ENCODE measurements at places on chromosomes 11 and 22.
A peak's percentile ranks its signal among the peaks of the same experiment; 100 is the strongest.

DNA sequence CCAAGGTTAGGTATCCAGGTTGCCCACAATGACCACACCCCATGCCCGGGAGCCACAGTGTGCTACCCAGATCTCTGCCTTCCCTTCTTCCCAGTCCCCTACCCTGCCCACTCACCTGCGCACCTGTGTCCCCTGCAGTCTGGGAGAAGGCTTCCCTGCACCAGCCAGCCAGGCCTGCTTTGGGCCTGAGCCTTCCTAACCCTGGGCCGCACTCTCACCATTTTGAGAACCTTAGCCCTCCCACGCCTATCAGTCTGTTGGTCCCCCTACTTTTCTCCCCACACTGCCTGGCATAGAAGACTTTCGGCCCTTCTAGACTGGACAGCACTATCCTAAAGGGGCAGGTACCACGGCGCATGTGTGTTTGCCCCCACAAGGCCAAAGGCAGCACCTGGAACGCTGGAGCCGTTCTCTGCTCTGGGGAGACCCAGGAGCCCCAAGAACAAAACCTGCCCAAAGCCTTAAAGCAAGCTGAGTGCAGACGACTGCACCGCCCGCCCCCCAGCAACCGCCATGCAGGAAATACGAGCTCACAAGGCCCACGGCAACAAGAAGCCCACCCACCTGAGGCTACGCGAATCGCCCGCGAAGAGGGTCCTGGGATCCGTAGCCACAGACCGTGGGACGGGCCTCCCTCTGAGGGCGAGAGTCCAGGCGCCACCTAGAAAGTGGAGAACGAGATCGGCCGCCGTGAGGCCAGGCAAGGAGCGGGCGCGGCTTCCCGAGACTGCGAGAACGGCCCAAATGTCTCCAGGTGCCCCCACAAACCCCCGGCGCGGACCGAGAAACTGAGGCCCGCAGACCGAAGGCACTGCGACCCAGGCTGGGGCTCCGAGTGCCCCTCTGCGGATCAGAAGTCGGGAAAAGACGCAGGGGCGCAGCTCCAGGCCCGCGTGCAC, 546 bp downstream of the GNB1L start:
- no peak for DNase-seq

DNA sequence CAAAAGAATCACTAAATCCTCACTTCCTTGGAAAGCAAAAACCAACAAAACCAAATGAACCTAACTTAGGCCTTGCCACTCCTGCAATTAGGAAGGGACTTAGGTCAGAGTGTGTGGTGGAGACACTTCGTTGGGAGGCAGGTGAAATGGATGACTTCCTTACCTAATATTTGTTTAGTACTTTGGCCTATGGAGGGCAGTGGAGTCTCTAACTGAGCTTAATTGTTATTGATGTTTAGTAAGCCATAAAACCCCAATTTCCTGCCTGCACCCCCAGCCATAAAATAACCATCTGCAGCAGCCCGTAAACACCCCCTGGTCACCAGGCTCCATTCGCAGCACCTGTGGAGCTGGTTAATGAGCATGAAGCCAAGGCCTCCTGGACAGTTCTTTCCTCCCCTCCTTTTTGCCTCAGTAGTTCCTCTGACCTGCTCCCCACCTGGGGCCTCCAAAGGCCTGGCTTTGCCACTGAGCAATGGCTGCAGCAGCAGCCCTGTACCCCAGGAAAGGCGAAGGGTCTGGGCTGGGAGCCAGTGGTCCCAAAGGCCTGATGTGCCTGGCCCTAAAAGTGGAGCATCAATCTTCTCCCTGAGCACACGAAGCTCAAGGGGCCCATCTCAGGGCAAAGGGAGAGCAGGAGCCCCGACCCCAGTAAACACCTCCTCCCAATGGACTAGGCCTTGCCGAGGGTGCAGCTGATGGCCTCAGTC, 15.6 kb upstream of the SYT13 start:
- no peak for DNase-seq

DNA sequence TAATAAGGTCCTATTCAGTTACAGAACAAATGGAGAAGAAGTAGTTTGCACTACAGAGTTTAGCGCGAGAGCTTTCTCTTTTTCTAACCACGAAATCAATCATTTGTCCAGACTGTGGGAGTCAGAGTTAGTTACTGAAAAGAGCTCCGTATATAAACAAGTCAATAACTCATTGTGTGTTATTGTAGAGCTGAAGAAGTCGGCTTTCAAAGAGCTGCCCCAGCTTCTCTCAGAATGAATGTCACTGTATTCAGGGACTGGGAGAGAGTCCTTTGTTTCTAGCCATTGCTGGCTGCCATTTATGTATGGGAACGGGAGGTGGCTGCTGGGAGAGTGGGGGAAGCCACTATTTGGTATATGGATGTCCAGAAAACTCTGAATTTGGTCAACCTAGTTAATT, 227.8 kb downstream of the DCDC1 start:
- DNase-seq = no peak

GRCh38 chr22:31917227-31917921, 27.0 kb upstream of the YWHAH start:
- no peak for DNase-seq

- DNase-seq = no peak
These were observed 152.8 kb downstream of the CHST1 start for GRCh38 chr11:45512471-45513148.

DNA sequence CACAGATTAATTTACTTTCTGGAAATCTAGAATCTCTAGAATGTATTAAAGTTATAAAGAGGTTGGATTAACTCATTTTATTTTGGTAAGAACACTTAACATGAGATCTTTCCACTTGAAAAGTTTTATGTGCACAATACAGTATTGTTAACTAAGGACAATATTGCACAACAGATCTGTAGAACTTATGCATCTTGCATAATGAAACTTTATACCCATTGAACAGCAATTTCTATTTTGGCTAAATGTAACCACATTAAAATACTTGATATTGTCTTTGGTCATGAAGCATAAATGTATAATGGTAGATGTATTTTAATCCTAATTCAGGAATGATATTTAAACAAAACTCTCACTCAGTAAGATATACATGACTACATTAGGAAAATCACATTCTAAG, 203.8 kb downstream of the SNX19 start:
- no peak for DNase-seq

GRCh38 chr11:57160665-57161064, 21.1 kb upstream of the LRRC55 start:
- DNase-seq = no peak

DNA sequence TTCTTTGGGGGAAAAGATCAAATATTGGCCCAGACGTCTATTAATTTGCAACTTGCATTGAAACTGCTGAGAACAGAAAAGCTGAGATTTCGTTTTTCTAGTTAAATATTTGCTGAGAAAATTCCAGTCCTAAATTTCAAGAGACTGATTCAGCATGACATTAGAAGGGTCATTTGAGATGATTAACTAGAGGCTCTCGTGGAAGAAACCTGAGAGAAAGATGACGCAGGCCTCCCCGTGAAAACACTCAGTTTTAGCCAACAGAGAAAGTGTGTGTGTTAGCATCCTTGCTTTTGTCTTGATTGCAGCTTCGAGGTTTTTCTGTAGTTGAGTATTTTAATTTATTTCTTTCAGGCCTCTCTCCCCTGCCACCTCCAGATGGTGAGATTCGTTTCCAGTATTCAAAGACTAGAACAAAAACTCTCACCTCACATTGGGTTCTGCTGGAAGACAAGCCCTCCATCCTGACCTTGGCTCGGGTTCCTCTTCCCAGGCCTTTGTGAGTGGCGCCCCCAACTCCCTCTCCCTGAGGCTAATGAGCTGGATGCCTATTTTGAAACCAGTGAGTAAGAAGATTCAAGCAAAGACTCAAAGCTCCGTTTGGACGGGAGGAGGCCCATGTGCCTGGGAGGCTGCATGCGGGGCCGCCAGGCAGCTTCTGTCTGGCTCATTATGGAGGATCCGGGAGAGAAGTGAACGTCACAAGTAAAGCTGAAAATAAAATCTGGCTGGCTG, 52.4 kb downstream of the CELSR1 start:
- DNase-seq = no peak

- peak; percentile 25 for DNase-seq
These were observed 25.3 kb downstream of the CEP295 start for GRCh38 chr11:93686812-93687211.

- DNase-seq = no peak
These were observed 24.5 kb downstream of the MICAL3 start for GRCh38 chr22:17999851-18000250.

DNA sequence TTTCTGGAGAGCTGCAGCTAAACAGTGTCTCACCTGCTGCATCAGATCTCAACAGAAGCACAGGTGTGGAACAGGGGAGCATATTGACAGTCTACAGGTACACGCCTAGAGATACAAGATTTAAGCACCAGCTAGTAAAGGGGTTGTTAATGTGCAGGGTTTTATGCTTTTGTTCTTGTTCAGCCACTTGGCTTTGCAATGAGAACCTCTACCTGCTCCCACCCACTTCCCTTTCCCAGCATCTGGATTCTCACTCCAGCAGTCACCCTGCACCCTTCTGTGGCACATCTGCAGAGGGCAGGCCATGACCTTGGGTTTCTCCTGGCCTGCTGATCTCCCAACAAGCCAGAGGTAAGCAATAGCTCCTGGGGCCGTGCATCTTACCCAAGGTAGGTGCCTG, 446.6 kb downstream of the BUD13 start:
- no peak for DNase-seq

DNA sequence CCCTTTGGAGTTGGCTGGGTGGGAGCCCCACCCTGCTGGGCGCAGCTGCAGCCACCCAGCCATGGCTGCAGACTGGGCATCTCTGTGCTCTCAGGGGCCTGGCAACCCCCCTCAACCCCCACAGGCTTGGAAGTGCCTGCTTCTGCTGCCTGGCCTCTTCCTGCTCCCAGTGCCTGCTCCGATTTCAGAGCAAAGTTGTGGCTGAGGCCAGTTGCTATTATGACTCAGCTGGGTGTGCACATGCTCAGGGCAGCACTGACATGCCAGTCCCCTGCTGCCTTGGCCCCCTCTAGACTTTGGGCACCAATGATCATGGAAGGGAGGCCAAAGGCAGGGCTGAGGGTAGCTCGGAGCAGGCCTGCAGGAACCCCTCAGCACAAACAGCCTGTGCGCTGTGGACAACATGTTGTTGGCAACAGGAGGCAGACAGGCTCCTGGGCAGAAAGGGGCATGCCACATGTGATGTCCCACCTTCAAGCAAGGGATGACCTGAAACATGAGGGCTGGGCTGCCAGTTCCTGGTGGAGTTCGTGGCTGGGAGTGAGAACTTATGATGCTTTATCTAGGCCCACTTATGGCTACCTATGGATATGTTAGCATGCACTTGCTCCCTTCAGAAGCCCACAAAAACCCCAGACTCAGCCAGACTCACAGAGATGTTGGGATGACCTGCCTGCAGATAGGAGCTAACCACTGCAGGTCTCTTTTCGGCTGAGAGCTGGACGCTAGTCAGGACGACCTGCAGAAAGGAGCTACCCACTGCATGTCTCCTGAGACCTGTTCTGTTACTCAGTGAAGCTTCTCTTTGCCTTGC, 96.4 kb upstream of the AMOTL1 start:
- DNase-seq = no peak

DNA sequence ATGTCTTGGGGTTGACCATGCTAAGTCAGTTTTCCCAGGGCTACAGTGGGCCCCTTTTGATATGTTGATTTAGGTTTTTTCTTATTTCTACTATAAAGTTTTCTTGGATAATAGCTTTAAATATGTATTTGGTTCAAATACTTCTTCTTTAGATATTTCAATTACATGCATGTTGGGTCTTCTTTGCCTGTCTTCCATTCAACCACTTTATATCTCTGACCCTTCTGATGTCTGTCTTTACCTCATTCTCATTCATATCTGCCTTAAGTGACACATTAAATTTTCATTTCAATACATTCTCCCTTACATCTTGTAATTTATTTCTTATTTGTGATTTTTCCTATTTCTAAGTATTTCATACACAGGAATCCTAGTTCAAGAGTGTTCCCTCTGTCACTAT, 10.5 kb downstream of the SLC36A4 start:
- no peak for DNase-seq

- no peak for DNase-seq
These were observed 9.5 kb downstream of the MAPK8IP2 start for GRCh38 chr22:50610041-50610451.

DNA sequence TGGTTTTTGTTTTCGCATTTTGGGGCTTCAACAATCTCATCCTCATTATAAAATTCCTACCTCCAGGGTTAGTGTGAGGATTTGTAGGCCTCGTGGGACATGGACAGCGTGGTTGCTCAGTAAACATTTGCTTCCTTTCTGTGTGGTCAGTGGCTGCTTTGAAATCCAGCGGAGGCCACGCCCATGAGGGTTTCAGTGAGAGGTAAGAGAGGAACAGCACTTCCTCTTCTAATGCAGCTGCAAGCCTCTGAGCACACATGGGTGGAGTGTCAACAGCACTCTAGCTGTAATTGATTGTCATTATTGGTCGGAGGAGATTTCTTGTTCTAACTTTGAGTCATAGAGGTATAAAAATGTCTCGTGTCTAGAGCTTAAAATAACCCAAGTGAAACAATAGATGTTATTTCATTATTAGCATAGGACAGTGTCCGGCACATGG, 6.0 kb upstream of the ARHGAP42 start:
- DNase-seq = peak; percentile 73

- no peak for DNase-seq
These were observed 65.6 kb downstream of the SHANK2 start for GRCh38 chr11:71186806-71187205.

GRCh38 chr11:10568486-10568941, at the start of gene LYVE1:
Gene LYVE1, minus strand, starts transcription at chr11:10568665. Its CDS starts 133 bp downstream, at chr11:10568532.
- DNase-seq = peak; percentile 56

- DNase-seq = no peak
These were observed 3.3 kb downstream of the SERPINH1 start for GRCh38 chr11:75565221-75565814.

DNA sequence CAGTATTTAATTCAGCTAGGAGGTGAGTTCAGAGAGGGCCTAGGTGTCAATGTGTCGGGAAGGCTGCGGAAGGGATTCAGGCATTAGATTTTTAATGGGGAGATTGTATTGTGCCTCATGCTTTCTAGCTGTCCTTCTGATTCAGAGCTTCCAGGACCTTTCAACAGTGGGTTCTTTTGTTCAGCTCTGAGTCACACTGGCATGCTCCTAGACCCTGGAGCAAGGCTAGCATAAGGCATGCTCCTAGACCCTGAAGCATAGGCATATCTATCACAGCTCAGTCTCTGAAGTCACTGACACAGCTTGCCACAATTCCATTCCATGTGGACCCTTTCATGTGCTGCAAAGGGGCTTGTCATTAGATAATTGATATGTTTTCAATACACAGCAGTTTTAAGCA, 396.9 kb downstream of the RAB38 start:
- DNase-seq = no peak

DNA sequence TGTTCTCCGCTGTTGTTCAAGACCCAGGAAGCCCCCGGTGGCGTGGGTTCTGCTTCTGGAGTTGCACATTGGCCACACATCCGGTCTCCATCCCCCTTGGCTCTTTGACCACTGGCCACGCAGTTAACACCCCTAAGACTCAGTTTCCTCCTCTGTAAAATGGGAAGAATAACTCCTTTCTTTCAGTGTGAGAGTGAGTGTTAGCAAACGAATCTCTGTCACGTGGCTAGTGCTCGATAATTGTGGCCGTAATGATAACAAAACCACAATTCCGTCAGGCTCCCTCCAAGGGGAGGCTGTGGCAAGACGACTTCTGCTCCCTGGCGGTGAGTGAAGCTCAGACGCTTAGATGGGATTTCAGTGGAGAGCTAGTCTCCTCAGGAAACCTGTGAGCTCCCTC, 315.2 kb upstream of the B3GAT1 start:
- DNase-seq = no peak

GRCh38 chr11:125268611-125269010, 104.1 kb downstream of the PKNOX2 start:
- no peak for DNase-seq

Data from skeletal muscle cell (primary cell).